Right cardiac atrium (tissue), 5 donors: ENCODE measurements at places on chromosomes 5 and 9. TPM values are rescaled to one million over a fixed set of nuclear protein-coding genes. Genes with fewer than 3 reads are reported as not detected.

- DNase-seq, result no peak
Observed at GRCh38 chr5:109177227-109177626, 232.5 kb downstream of the PJA2 start.

DNA sequence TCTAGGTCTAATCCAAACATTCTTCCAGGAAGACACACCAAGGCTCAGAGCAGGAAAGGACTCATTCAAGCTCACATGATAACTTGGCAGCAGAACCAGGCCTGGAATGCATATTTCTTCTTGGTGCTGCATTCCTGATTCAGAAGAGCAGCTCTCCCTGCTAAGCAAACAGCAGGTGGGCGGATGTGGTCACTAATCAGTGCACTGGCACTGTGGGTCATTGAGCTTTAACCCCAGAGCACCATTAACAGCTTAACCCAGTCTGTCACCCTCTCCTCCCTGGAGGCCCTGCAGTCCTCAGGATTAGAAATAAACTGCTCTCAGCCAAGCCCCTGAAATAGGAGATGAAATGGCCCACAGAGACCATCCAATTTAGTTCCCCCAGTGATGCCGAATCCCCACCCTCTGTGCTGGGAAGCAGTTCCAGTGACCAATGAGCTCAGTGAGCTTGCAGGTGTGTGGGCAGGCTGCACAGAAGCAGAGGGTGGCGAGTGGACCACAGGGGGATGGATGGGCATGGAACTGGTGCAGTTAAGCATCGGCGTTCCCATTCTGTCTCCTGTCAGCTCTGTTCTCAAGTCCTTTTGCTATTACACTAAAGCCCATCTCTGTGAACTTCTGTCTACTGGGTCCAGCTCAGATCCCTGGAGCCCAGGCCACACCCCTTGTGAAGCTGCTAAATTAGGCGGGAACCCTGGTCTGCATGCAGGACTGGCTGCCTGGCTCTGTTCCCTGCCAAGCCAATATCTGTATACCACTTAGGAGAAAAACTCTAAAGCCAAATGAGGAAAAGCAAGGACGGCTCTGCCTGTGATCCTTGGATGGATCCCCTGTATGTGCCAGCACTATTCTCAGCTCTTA is 16.6 kb upstream of the MEGF9 start:
- DNase-seq, result no peak

Gene IL31RA
- not detected for total RNA-seq

DNA sequence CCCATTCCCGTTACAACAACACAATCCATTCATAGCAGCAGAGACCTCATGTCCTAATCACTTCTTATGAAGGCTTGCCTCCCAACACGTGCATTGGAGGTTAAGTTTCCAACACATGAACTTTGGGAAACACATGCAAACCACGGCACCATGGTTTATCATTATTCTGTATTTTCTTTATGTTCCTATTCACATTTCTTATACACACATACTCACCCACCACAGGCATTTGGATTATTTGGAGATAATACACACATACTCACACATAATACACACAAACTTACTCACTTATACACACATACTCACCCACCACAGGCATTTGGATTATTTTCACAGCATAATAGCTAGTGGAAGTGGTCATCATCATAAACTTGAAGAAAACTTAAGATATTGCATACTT is 75.6 kb downstream of the C7 start:
- no peak for DNase-seq

- no peak for DNase-seq
Observed at GRCh38 chr9:101458963-101459631, 23.5 kb upstream of the ALDOB start.

DNA sequence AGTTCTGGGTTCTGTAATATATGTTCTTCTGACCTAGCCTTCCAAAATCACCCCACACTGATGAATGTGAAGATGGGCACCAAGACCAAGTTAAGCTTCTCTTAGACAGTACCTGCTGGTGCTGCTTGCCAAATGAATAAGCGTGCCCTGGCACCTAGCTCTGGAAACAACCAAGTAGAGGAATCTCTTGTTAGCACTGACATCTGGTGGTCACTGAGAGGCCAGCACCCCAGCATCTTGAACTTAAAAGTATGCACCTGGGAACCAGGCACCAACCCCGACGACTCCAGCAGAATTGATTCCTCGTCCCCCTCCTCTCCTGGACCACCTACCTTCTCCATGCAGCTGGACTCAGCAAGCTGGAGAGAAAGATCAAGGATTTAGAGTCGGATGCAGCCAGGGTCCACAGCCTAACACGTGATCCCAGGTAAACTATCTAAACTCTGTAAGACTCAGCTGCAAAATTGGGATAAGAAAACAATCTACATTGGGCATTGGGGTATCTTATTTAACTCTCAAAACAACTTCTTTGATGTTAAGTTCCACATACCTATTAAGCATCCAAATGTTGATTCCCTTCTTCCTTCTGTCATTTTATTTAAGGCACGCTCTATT is 89.8 kb downstream of the SLC1A3 start:
- DNase-seq, result peak; percentile 47

GRCh38 chr9:120718316-120718715 is 4.0 kb upstream of the MEGF9 start:
- no peak for DNase-seq
